SK-N-SH treated with all-trans-retinoic acid at 6 μM for 48 hours (cell line): ENCODE measurements at places on chromosomes 16 and 17.

- no peak for ATAC-seq
These were observed 145.6 kb upstream of the MYOCD start for GRCh38 chr17:12519956-12520594.

- no peak for ATAC-seq
These were observed 50.2 kb downstream of the GRB7 start for GRCh38 chr17:39787743-39788484.

- ATAC-seq, result peak; percentile 76
These were observed 59.4 kb upstream of the ALOX12 start for GRCh38 chr17:6936370-6937028.

GRCh38 chr17:63533433-63534077, 10.4 kb downstream of the KCNH6 start:
- no peak for ATAC-seq

DNA sequence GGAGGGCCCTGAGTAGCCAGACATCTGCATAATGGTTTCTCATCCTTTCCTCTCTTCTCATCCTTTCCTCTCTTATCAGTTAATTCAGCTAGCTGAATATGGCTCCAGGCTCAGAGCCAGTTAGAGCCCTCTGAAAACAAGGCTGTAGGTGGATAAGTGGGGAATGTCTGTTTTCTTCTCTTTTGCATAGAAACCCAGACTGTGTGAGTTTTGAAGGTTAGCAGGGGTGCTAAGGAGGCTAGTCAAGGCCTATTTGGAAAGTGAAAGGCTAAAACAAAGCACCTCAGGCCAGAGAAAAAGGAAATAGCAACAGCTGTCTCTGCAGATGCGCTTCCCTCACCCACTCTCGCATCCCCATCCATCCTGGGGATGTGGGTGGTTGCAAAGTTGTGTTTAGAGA, 420.9 kb downstream of the SHISA9 start:
- ATAC-seq, result no peak

DNA sequence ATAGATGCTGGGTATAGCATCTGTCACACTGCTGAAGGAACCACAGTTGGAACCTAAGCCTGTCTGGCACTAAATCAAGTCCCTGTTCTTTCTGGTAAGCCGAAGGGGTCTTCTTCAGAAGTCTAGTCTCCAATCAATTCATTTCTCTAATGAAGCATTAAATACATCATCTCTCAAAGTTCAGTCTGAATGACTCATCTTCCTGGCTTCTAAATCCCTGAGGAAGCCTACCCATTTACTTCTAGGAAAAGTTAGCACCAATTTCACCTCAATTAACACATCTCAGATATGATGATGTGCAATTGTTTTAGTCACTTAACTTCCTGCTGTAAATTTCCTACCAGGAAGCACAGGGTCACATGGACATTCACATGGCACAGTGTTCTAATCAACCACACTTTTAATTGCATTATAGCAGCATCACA, 49.9 kb downstream of the TEX14 start:
- ATAC-seq, result no peak

GRCh38 chr17:65457183-65457582, 104.3 kb downstream of the AXIN2 start:
- no peak for ATAC-seq

DNA sequence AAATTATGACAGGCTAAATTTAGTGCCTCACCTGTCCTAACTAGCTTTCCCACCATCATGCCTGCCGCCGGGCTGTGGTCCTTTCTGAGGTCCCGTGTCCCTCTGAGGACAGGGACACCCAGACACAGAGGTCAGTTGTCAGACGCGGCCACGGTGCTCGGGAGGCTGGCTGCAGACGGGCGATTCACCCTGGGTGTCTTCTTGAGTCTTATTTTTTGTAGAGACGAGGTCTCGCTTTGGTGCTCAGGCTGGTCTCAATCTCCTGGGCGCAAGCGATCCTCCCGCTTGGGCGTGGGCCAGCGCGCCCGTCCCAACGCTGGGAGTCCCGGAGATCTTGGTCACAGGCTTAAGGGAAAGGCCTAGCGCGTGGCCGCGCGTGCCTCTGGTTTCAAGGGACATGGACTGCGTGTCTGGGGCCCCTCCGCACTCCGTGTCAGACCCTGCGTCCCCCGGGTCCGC, 797 bp upstream of the RAB11FIP3 start:
- peak; percentile 53 for ATAC-seq

- peak; percentile 70 for ATAC-seq
These were observed 1.9 kb downstream of the CALB2 start for GRCh38 chr16:71360378-71360777.
